Small intestine (tissue), 16 donors: ENCODE measurements at places on chromosomes 2 and 18.

DNA sequence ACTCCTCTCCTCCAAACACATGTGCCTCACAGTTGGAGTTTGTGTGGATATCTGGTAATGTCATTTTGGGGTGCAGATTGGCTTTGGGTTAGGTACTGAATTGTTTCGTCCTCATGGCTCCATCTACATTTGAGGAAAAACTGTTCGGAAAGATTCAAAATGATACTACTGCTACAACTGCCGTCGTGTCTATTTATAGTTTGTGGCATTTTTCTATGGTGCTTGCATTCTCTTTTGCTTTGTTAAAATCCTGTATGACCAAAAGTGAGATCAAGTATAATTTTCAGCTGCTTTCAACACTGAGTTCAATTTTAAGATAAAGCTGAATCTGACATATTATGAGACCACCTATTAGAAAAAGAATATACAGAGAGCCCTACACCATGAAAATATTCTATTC is 176.3 kb upstream of the DSEL start:
- no peak for DNase-seq

- peak; percentile 37 for DNase-seq
These were observed 282.9 kb upstream of the TNP1 start for GRCh38 chr2:217142649-217143266.

DNA sequence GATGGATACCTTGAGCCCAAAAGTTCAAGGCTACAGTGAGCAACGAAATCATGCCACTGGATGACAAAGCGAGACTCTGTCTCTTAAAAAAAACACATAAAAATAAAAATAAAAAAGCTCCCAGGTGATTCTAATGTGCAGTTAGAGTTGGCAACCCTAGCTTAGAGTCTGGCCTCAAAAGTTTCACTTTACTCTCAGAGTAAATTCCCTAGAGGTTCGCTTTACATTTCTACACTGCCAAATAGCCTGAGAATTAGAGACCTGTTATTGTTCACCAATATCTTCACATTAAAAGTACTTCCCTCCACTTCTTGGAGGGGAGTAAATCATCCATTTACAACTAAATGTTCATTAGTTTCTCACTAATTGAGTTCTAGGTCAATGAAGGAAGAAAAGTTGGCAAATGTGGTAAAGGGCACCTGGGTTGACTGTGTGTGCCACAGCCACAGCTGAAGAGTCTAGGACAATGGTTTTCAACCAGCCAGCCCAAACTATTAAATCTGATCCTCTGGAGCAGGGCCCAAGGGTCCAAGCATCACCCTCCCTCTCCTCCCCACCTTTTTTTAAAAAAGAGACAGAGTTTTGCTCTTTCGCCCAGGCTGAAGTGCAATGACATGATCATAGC is 15.2 kb upstream of the TMEM37 start:
- no peak for DNase-seq

DNA sequence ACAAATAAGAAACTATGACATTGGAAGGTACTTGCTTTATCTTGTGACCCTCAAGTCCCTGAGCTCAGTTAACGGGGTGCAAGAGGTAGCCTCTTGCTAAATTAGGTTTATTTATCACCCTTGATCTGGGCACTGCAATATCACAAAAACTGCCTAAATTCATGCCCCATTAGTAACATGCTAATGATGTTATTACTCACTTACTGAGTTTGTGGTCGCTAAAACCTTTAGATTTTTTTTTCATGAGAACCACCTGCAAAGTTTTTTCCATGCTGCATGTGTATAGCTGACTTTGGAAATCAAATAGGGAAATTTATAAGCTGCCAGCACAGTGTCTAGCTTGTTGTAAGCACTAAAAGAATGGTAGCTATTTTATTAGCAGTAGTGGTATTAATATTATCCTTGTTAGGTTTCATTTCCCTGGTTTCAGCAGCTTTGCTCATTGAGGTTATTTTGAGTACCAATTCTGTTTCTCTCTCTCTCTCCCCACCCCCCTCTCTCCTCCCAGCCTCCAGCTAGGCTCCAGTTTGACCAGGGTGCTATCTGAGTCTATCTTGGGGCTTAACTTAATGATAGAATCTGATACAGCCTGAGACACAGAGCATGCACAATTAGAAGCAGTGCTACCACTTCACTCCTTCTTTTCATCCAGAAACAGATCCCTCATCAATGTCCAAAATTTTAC is 88.7 kb upstream of the ATP8B1 start:
- no peak for DNase-seq

DNA sequence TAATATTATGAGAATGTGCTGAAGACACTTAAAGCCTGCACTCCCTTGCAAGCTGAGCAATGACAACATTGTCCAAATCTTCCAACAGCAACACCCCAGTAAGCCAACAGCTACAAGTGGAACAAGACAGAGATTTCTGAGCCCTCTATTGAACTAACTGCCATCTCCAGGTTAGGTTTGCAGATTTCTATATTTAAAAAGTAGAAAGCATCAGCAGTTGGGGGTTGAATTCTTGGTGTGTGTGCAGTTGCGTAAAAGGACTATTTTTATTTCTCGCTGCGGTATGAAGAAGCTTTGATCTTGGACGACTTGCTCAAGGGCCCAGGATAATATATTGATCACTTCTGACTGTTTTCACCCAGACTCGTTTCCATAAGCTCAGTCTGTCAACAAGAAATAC is 106.2 kb upstream of the ZFP36L2 start:
- no peak for DNase-seq

- no peak for DNase-seq
These were observed 10.8 kb downstream of the IWS1 start for GRCh38 chr2:127515383-127515915.

GRCh38 chr2:58035352-58035751 is 11.3 kb upstream of the VRK2 start:
- DNase-seq = no peak

GRCh38 chr2:70806013-70806412 is 14.4 kb downstream of the CLEC4F start:
- DNase-seq = no peak

DNA sequence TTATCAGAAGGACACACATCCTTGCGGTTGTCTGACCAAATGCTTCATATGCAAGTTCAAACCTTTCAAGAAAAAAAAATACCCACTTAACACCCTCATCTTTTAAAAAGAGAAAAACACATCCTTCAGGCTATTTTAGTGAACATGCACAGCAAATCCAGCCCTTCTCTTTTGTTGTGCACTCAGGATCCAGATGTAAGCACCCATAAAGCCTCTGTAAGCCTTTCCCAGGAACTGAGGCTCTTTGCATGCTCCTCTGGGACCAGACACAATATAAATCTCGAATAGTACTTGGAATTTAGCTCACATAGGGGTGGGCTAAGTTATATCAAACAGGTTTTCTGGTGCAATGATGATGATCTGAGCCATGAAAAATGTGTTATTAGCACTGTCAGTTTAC is 308.8 kb upstream of the FAM98A start:
- DNase-seq = no peak

- DNase-seq = no peak
These were observed 72.1 kb upstream of the RGPD5 start for GRCh38 chr2:109722026-109722425.

GRCh38 chr2:46025081-46025480 is 272.1 kb upstream of the EPAS1 start:
- DNase-seq = no peak
